Activated CD8-positive, alpha-beta T cell treated with anti-CD3 and anti-CD28 coated beads, Interleukin-2, amount 10 ng/mL, durations not matched to agents 7 days and 5 days (primary cell): ENCODE measurements at places on chromosomes 2 and 18. TPM values are rescaled to one million over a fixed set of nuclear protein-coding genes. Genes with fewer than 3 reads are reported as not detected.

Gene REEP1
- total RNA-seq = not detected

Gene ZNF521
- not detected for total RNA-seq

Gene AFF3
- 7.9 TPM for total RNA-seq

Gene DNER
- total RNA-seq = not detected

Gene FLACC1
- 3.0 TPM for total RNA-seq

Gene PLGLB1
- total RNA-seq = 3.7 TPM

Gene GPC1
- total RNA-seq = 4.4 TPM

Gene FOXD4L1
- total RNA-seq = 0.29 TPM

Gene EFEMP1
- not detected for total RNA-seq

Gene NDC80
- total RNA-seq = 103 TPM

Gene ANKRD30B
- total RNA-seq = not detected

Gene AKAIN1
- total RNA-seq = not detected

Gene NAGK
- 75.3 TPM for total RNA-seq

Gene CAPN13
- total RNA-seq = not detected

Gene SLC39A6
- 19.7 TPM for total RNA-seq

Gene SP100
- total RNA-seq = 309 TPM

Gene PCARE
- total RNA-seq = not detected

Gene NT5DC4
- total RNA-seq = not detected

Gene SLC4A5
- 2.8 TPM for total RNA-seq

Gene POTEI
- not detected for total RNA-seq

Gene RND3
- not detected for total RNA-seq

Gene DSG4
- total RNA-seq = not detected

Gene TMEM37
- total RNA-seq = not detected

Gene GPR75
- total RNA-seq = 2.8 TPM

Gene CAD
- total RNA-seq = 85.1 TPM

Gene SP5
- not detected for total RNA-seq

Gene RNF144A
- total RNA-seq = 87.0 TPM

Gene HOXD3
- not detected for total RNA-seq

Gene ATP6V1C2
- total RNA-seq = not detected

Gene HS6ST1
- total RNA-seq = 7.1 TPM

Gene CPLX4
- not detected for total RNA-seq

Gene OSR1
- not detected for total RNA-seq

Gene SATB2
- total RNA-seq = not detected
